ENCODE measurements at places on chromosomes 1 and 21. TPM values are rescaled to one million over a fixed set of nuclear protein-coding genes. Genes with fewer than 3 reads are reported as not detected.

The MMP23B gene
- total RNA-seq, result 2.7 TPM

The RGS8 gene
- not detected for total RNA-seq

The IBA57 gene
- 12.6 TPM for total RNA-seq

The STYXL2 gene
- not detected for total RNA-seq

The KCNJ15 gene
- 0.40 TPM for total RNA-seq

The TMEM125 gene
- not detected for total RNA-seq

The ELF3 gene
- total RNA-seq, result 0.19 TPM

The CFAP141 gene
- not detected for total RNA-seq

The CYP4Z1 gene
- not detected for total RNA-seq

The IVL gene
- not detected for total RNA-seq

All from activated CD8-positive, alpha-beta memory T cell treated with anti-CD3 and anti-CD28 coated beads for 36 hours (primary cell).